ENCODE measurements at places on chromosomes 12 and 14. TPM values are rescaled to one million over a fixed set of nuclear protein-coding genes. Genes with fewer than 3 reads are reported as not detected.

HOXC11 gene
- 1.2 TPM for polyA plus RNA-seq

IAPP gene
- polyA plus RNA-seq, result not detected

DNA sequence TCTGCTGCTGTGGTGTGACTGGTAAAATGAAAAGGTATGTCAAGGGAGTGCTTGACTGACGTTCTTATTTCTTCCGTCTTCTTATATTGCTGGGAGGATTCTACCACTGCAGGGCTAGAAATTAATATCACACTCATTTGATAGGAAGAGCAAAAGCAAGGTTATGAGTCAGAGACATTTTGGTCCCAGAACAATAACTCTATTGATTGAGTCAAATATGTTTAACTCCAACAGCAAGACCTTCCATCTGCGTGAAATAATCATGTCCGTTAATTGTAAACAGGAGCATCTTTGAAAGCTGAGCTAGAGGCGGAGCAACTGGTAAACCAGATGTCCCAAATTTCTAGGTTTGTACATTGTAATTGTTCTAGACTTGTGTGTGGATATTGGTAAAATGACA lies 1293.6 kb downstream of the AACS start:
- H3K27me3 ChIP-seq, result no peaks in the 10 kb centered on the region
- no peak for DNase-seq
- H3K36me3 ChIP-seq, result no peaks in the 10 kb centered on the region
- H3K4me1 ChIP-seq, result no peaks in the 10 kb centered on the region

OR8S1 gene
- not detected for polyA plus RNA-seq

- no peak overlapping the region for H3K4me3 ChIP-seq
- DNase-seq, result no peak
- no peak overlapping the region for H3K27ac ChIP-seq
- H3K27me3 ChIP-seq, result no peaks in the 10 kb centered on the region
- H3K4me1 ChIP-seq, result no peaks in the 10 kb centered on the region
Observed at GRCh38 chr14:26744903-26745302, 147.1 kb upstream of the NOVA1 start.

DNA sequence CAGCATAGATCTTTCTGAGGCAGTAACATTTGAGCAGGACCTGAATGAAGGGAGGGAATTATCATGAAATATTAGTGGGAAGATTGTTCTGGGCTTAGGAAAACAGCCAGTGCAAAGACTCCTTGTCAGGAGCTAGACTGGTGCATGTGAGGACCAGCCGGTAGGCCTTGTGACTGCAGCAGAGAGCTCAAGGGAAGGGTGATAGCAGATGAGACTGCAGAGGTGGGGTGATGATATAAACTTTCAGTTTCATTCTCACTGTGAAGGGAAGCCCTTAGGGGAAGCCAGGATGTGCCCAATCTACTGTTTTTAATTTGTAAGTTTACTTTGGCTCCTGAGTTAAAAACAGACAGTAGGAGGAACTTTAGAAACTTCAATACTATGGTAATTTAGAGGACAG lies 12.4 kb downstream of the IL22 start:
- no peaks in the 10 kb centered on the region for H3K36me3 ChIP-seq
- no peak overlapping the region for H3K4me3 ChIP-seq
- H3K4me1 ChIP-seq, result peaks cover 17% of the 10 kb centered on the region
- DNase-seq, result no peak
- H3K27me3 ChIP-seq, result no peaks in the 10 kb centered on the region
- H3K27ac ChIP-seq, result no peak overlapping the region

DNA sequence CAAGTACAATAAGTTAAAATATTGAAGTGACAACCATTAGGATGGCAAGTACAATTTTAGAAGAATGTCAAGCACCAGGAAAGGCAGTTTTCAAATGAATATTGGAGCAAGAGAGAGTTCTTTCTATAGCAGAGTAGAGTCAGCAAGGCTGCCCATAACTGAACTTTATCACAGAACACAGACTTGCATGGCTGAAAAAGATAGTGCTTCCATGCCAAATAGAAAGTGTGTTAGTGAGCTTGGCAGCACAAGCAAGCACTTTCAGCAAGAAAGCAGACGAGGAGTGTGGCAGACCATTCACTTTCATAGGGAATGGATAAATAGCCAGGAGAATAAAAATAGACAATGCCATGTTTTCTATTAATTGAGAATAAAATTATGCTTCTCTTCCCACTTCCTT lies 647.0 kb upstream of the MGAT4C start:
- DNase-seq, result no peak
- H3K36me3 ChIP-seq, result no peaks in the 10 kb centered on the region
- no peaks in the 10 kb centered on the region for H3K4me1 ChIP-seq
- no peak overlapping the region for H3K27ac ChIP-seq

- H3K36me3 ChIP-seq, result no peaks in the 10 kb centered on the region
- no peak for DNase-seq
- no peaks in the 10 kb centered on the region for H3K27me3 ChIP-seq
- no peak overlapping the region for H3K27ac ChIP-seq
Observed at GRCh38 chr14:78509516-78509915, 339.3 kb downstream of the NRXN3 start.

DNA sequence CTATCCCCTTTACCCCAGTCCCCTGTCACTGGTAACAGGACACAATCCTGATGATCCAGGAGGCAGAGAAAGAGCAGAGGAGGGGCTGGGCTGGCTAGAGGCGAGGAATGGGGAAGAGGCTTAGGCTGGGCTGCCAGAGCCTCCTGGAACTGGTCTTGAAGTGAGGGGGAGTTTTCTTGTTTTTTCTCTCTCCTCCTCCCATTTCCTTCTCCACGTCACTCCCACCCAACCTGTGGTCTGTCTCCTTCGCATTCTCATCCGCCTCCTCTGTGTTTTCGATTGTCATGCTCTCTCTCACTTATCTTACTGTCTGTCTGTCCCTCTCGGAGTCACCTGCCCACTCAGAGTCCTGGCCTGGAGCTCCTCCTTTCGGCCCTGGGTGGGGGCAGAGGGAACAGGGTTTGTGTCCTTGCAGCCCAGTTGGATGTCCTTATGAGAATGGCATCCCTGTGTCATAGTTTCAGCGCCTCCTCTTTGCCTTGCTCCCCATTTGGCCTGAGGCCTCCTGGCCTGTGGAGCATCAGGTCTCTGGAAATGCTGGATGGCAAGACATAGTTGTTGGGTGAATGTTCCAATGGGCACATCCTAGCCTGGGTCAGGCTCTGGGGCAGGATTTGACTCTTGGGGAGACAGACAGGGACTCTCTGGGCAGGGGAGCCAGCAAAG lies 3.4 kb upstream of the KRT80 start:
- H3K27ac ChIP-seq, result no peak overlapping the region
- H3K4me3 ChIP-seq, result no peak overlapping the region
- no peak for DNase-seq
- H3K36me3 ChIP-seq, result no peaks in the 10 kb centered on the region
- peaks cover 57% of the 10 kb centered on the region for H3K4me1 ChIP-seq

DNA sequence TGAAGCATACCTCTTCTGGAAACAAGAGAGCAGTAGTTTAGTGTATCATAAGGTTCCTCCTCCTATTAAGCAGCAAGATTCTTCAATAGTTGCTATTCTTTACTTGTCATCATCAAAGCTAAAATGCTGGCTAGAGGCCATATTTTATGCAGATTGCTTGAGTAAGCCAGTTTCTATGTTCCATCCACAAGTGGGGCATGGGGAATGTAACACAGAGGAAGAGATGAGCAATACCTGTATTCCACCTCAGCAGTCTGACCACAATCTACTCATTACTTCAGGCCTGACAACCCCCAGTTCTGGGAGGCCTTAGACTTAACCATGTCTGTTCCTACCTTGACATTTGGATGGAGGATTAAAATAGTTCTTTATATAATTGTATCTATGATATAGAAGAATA lies 423.6 kb downstream of the BTG1 start:
- no peaks in the 10 kb centered on the region for H3K4me1 ChIP-seq
- H3K27me3 ChIP-seq, result no peaks in the 10 kb centered on the region
- H3K27ac ChIP-seq, result no peak overlapping the region
- no peak overlapping the region for H3K4me3 ChIP-seq

GRCh38 chr12:1391722-1392121 lies 202.7 kb downstream of the FBXL14 start:
- no peaks in the 10 kb centered on the region for H3K4me1 ChIP-seq
- DNase-seq, result no peak
- no peaks in the 10 kb centered on the region for H3K27me3 ChIP-seq
- H3K4me3 ChIP-seq, result no peak overlapping the region

ABCC9 gene
- 0.01 TPM for polyA plus RNA-seq

CLEC2A gene
- polyA plus RNA-seq, result 0.88 TPM

EVL gene
- polyA plus RNA-seq, result 13.2 TPM

DNA sequence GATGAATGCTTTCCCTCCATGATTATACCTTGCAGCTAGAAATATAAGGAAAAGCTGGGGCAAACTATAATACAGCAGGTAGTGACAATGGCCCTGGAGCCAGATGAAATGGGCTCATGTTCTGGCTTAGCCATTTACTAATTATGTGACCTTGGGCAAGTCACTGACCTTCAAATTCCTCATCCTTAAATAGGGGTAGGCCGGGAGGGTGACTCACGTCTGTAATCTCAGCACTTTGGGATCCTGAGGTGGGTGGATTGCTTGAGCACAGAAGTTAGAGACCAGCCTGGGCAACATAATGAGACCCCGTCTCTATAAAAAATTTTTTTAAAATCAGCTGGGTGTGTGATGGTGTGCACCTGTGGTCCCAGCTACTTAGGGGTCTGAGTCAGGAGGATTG lies 155.4 kb downstream of the C12orf75 start:
- no peaks in the 10 kb centered on the region for H3K4me1 ChIP-seq
- H3K4me3 ChIP-seq, result no peak overlapping the region
- no peak for DNase-seq
- no peaks in the 10 kb centered on the region for H3K36me3 ChIP-seq
- H3K27me3 ChIP-seq, result no peaks in the 10 kb centered on the region

DNA sequence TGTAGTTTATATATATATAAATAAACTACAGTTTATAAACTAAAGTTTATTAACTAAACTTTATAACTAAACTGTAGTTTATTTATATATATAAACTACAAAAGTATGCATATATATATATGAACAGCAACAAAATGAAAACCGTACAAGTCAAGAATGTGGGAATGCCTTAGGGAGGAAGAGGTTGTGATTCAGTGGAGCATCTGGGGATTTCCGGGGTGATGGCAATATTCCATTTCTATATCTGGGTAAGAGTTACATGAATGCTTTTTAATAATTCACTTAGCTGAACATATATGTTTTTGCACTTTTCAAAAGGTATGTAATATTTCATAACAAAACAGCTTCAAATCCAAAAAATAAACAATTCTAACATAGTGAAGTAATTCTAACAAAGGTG lies 30.1 kb upstream of the CAND1 start:
- no peaks in the 10 kb centered on the region for H3K27me3 ChIP-seq
- DNase-seq, result no peak
- no peaks in the 10 kb centered on the region for H3K36me3 ChIP-seq
- no peak overlapping the region for H3K27ac ChIP-seq

- no peaks in the 10 kb centered on the region for H3K27me3 ChIP-seq
- DNase-seq, result no peak
- H3K4me1 ChIP-seq, result peaks cover 14% of the 10 kb centered on the region
- H3K27ac ChIP-seq, result peak overlapping the region; percentile 10
- H3K4me3 ChIP-seq, result no peak overlapping the region
Observed at GRCh38 chr12:779745-780734, 27.7 kb downstream of the WNK1 start.

Data from keratinocyte (primary cell).